ENCODE measurements at places on chromosomes 5 and 9. TPM values are rescaled to one million over a fixed set of nuclear protein-coding genes. Genes with fewer than 3 reads are reported as not detected.

IFNB1 gene
- not detected for total RNA-seq

LEAP2 gene
- total RNA-seq: 2.0 TPM

SMC2 gene
- total RNA-seq: 14.5 TPM

NUTM2G gene
- not detected for total RNA-seq

OR1J4 gene
- not detected for total RNA-seq

FAXDC2 gene
- total RNA-seq: 7.2 TPM

SELENOP gene
- total RNA-seq: 53.7 TPM

CTNND2 gene
- 66.9 TPM for total RNA-seq

SLC45A2 gene
- total RNA-seq: 0.16 TPM

All from occipital lobe (tissue), 3 donors.